ENCODE measurements at places on chromosomes 5 and 9.

- no peaks in the 10 kb centered on the region for H3K27me3 ChIP-seq
- H3K4me3 ChIP-seq: no peak overlapping the region
These were observed 7.1 kb upstream of the PCA3 start for GRCh38 chr9:76756941-76757673.

GRCh38 chr5:133849116-133849515, 119.3 kb downstream of the C5orf15 start:
- H3K4me1 ChIP-seq: no peaks in the 10 kb centered on the region
- H3K36me3 ChIP-seq: no peaks in the 10 kb centered on the region
- no peak overlapping the region for H3K4me3 ChIP-seq
- no peak for DNase-seq

- no peak for DNase-seq
- H3K27me3 ChIP-seq: no peaks in the 10 kb centered on the region
- no peak overlapping the region for H3K4me3 ChIP-seq
These were observed 115.6 kb upstream of the CPEB4 start for GRCh38 chr5:173772384-173773059.

DNA sequence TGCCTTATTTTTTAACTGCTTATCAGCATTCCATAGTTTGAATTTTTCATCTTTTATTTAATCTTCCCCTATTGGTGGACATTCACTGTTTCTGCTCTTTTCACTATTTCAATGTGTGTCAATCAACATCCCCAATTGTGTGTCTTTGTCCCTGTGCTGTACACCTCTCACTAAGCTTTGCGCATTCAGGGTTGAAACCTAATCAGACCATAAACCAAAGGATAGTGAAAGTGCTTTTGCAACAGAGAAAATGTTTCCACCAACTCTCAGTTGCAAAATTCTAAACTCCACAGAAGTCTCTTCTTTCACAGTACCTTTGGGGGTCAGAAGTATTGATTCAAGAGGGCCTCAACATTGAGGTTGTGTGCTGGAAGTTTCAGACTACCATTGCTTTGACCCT, 127.1 kb upstream of the SAP30L start:
- H3K4me3 ChIP-seq: no peak overlapping the region
- DNase-seq: no peak
- H3K36me3 ChIP-seq: no peaks in the 10 kb centered on the region
- H3K27ac ChIP-seq: no peak overlapping the region
- H3K27me3 ChIP-seq: no peaks in the 10 kb centered on the region

DNA sequence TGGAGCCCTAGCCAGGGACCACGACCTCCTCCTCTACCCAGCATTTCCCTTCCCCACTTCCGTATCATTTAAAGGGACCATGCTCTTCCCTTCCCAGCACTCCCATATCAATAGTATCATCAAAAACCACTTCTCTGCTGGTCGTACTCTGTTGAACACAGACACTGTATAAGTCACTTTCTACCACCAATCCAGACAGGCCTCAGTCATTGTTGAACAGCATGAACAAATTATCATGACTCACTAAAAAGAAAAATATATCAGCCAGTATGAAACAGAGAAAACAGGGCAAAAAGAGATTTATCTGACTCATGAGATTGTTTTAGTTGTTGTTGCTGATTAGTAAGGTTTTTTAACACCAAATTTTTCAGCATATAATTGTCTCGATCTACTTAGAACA, 89.8 kb downstream of the CDKN2A start:
- no peaks in the 10 kb centered on the region for H3K4me1 ChIP-seq
- H3K27me3 ChIP-seq: no peaks in the 10 kb centered on the region
- no peaks in the 10 kb centered on the region for H3K36me3 ChIP-seq
- H3K4me3 ChIP-seq: no peak overlapping the region
- DNase-seq: no peak

DNA sequence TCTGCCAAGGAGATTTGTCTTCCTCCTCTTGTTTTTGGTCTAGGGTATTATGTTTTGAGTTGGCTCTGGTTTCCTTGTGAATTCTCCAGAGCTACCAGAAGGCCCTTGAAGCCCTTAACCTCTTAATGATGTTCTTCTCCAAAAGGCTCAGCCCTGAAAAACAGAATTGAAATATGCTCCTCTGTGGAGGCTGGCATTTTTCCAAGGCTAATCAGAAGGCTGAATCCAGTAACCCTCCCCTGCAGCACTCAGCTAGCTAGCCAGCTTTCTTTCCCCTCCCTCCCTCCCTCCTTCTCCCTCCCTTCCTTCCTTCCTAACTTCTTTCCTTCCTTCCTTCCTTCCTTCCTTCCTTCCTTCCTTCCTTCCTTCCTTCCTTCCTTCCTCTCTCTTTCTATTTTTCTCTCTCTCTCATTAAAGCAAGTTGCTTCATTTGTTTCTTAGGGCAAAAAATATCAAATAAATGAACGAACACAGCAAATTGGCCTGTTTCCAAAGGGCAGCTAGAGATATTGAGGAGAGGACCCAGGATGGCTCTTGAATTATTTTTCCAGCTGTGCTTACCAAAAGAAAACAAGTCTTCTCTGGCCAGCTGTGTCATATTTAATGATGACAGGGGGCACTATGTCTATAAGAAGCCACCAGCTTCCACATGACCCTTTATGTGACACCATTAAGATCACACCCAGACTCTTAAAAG, 38.7 kb downstream of the JAKMIP2 start:
- DNase-seq: no peak
- H3K27me3 ChIP-seq: no peaks in the 10 kb centered on the region
- H3K36me3 ChIP-seq: no peaks in the 10 kb centered on the region

DNA sequence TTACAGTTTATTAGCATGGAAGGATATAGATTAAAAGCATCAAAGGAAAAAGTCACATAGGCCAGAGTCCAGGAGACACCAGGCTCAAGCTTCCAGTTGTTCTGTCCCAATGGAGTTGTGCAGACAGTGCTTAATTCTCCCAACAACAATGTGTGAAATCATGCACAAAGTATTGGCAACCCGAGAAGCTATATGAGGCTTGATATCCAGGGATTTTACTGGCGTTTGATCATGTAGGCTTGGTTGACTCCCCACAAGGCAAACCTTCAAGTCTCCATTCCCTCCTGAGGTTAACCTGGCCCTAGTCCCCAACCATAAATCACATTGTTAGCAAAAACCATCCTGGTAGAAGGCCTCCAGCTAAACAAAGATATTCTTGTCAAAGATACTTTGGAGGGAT, 141.5 kb downstream of the ADAMTS19 start:
- no peak for DNase-seq
- H3K4me3 ChIP-seq: no peak overlapping the region
- H3K27ac ChIP-seq: no peak overlapping the region
- no peaks in the 10 kb centered on the region for H3K36me3 ChIP-seq
- H3K4me1 ChIP-seq: no peaks in the 10 kb centered on the region

DNA sequence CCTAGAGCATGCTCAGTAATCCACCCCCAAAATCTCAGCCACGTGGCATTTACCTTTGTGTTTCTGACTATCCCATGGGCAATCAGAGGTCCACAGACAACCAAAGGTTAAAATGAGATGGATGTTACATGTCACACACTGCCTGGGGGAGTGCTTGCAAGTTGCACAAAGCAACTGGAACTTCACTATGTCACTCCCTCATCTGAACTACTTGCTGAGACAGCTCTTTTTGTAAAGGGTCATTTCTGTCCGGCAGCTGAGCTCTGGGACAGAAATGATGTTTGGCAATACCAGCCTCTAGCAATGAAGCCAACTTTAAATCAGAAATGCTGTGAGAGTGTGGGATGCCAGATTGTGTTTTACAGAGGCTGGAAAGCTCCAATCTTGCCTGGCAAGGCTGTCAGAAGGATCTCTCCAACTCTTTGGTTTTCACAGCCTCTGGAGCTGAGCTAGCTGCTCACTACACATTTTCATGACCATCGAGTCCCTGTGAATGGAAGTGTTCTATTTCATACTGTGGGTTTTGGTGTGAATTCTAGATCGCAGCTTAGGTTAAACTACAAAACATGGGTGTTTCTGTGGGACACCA, 66.3 kb upstream of the TMEM215 start:
- no peak overlapping the region for H3K27ac ChIP-seq
- no peaks in the 10 kb centered on the region for H3K27me3 ChIP-seq
- H3K36me3 ChIP-seq: no peaks in the 10 kb centered on the region
- H3K4me1 ChIP-seq: no peaks in the 10 kb centered on the region
- DNase-seq: no peak

GRCh38 chr5:130885027-130885426, 280.0 kb downstream of the HINT1 start:
- no peak overlapping the region for H3K27ac ChIP-seq
- no peaks in the 10 kb centered on the region for H3K36me3 ChIP-seq
- H3K4me1 ChIP-seq: no peaks in the 10 kb centered on the region
- DNase-seq: no peak
- no peak overlapping the region for H3K4me3 ChIP-seq

DNA sequence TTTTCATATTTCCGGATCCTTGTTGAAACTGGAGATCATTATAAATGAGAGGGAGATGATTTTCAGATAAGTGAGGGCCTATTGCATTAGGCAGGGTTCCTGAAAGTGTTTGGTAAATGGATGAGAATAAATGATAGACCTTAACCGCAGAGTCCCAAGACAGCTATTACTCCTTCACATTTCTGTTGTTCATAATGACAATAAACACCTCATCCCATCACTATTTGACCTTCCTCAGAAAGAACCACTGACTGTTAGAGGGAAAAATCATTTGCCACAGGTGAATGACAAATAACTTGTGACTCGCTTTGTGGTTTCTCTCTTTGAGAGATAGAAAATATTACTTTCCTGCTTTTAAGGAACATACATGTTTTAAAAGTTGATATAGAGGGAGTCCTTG, 47.3 kb upstream of the TRMT10B start:
- no peaks in the 10 kb centered on the region for H3K27me3 ChIP-seq
- H3K4me1 ChIP-seq: no peaks in the 10 kb centered on the region
- H3K36me3 ChIP-seq: no peaks in the 10 kb centered on the region
- no peak overlapping the region for H3K27ac ChIP-seq
- DNase-seq: no peak

GRCh38 chr9:92295240-92295790, 1.8 kb upstream of the IARS1 start:
- H3K4me1 ChIP-seq: peaks cover 19% of the 10 kb centered on the region
- no peak overlapping the region for H3K4me3 ChIP-seq
- H3K27ac ChIP-seq: peak overlapping the region; percentile 92
- no peak for DNase-seq
- peaks cover 40% of the 10 kb centered on the region for H3K36me3 ChIP-seq
- H3K27me3 ChIP-seq: no peaks in the 10 kb centered on the region

GRCh38 chr5:53429706-53430105, 50.7 kb upstream of the FST start:
- no peak for DNase-seq
- no peaks in the 10 kb centered on the region for H3K27me3 ChIP-seq
- no peak overlapping the region for H3K27ac ChIP-seq
- no peaks in the 10 kb centered on the region for H3K36me3 ChIP-seq
- H3K4me3 ChIP-seq: no peak overlapping the region

DNA sequence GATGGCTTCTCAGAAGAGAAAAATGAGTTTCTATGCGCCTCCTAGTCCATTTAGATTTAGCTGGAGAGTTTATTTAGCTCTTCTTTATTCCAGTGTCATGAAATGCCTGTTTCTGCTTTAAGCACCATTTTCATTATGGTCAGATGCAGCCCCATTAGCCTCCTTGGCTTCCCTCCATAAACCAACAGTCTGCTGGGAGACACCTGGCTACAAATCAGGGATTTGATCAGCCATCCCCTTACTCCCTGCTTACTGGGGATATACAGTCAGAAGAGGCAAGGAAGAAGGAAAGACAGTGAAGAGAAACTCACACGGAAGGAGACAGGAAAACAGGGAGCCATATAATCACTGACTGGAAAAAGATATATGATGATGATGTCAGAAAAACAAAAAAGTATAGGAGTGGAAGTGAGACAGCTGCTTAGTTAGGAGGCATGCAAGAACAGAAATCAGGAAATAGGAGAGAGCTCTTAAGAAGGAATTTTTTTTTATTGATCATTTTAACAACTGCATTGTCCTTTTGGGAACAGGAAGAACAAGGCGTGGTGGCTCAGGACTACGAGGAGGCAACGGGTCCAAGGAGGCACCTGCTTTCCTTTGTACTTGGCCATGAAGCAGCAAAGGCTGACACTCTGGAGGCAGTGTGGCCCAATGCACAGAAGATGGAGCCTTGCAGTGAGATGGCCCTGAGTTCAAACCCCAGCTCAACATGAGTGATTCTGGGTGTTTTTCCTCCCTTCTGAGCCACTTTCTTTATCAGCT, 56.1 kb downstream of the MED27 start:
- no peak for DNase-seq
- no peaks in the 10 kb centered on the region for H3K27me3 ChIP-seq
- H3K4me1 ChIP-seq: peaks cover 31% of the 10 kb centered on the region
- no peak overlapping the region for H3K27ac ChIP-seq
- H3K4me3 ChIP-seq: no peak overlapping the region

- H3K27ac ChIP-seq: peak within 1 kb of the TSS; percentile 93
- H3K4me3 ChIP-seq: peak within 1 kb of the TSS; percentile 91
- no peaks in the 10 kb centered on the region for H3K36me3 ChIP-seq
- peak; percentile 97 for DNase-seq
These were observed at the start of gene SMAD5 for GRCh38 chr5:136132557-136133221. TSS of gene SMAD5 (plus strand) at chr5:136132845. CDS start at chr5:136153761, 20,916 bp downstream.
